ENCODE measurements at places on chromosomes 11 and 22. TPM values are rescaled to one million over a fixed set of nuclear protein-coding genes. Genes with fewer than 3 reads are reported as not detected.

GRCh38 chr11:95341221-95341620 lies 110.2 kb upstream of the SESN3 start:
- DNase-seq = no peak

DNA sequence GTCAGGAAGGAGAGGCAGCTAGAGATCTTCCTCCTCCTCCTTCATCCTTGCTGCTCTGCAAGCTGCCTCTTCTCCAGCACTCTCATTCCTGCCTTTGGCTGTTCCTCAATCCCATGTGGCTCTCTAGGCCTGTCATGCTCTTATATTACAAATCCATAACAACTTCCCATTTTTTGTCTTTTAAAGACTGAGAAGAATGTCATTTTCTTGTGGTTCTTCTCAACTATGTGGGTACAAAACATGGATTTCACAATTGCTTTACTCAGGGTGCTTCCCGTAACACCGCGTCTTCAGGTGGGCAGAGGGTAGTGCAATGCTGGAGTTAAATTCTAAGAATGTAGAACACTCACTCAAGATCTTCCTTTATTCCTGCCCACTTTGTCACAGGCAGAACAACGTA lies 6.8 kb upstream of the CAT start:
- DNase-seq = no peak

The KIAA0930 gene
- 45.3 TPM for total RNA-seq

DNA sequence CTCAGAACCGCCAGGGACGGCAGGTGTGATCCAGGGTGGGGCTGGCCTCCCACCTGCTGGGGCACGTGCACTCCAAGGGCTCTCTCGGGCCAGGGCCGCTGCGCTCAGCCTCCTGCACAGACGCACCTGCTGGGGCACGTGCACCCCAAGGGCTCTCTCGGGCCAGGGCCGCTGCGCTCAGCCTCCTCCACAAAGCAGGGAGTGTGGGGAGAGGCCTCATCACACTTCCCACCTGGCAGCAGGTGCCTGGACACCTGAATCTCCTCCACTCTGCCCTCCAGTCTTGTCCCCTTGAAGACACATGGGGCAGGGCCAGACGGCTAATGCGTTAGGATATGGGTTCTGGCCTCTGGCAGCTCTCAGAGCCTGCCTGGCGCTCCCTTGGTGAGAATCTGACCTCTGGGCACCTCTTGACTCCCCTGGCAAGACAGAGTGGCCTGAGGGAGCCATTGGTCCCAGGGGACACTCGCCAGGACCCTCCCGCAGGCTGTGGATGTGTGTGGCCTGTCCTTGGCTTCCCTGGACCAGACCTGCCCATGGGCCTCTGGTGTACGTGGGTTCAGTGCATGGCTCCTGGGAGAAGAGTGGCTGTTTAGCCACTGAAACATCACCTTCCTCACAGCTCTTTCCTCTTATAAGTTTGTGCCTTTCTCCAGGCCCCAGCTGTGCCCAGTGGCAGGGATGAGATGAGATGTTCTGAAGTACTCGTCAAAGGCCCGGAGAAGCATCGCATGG lies 73.5 kb downstream of the BRD1 start:
- peak; percentile 22 for DNase-seq

The FAT3 gene
- 19.1 TPM for total RNA-seq

DNA sequence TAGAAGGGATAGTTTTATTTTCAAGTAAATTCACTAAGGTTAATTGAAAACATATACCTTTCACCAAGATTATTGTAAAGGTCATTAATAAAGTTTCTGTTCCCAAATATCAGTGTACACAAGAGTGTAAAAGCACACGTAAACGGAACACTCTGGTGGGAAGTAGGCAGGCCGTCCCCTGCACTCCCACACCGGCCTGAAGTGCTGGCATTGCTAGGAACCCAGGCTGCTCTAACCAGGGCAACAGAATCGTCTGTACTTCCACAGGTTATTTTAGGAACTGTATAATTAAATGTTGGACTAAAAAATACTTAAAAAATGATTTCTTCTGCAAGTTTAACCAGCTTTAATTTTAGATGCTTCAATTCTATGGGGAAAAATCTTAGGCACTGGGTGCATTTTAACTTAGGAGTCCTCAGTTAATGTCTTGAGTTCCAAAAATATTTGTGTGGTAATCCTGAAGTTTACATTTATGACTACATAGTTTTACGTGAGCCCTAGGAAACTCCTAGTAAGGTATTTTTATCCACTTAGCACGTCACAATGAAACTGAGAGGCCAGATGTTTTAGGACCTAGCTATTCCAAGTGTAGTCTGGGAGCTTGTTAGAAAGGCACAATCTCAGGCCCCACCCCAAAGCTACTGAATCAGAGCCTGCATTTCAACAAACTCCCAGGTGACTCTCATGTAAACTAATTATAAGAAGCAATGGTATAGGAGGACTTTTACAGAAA lies 31.2 kb downstream of the KMT5B start:
- no peak for DNase-seq

- DNase-seq = no peak
Observed at GRCh38 chr11:90722552-90723190, 499.8 kb upstream of the CHORDC1 start.

- peak; percentile 18 for DNase-seq
Observed at GRCh38 chr22:21448627-21449416, 18.4 kb upstream of the TMEM191C start.
